ENCODE measurements at places on chromosomes 11 and 22. TPM values are rescaled to one million over a fixed set of nuclear protein-coding genes. Genes with fewer than 3 reads are reported as not detected.

DNA sequence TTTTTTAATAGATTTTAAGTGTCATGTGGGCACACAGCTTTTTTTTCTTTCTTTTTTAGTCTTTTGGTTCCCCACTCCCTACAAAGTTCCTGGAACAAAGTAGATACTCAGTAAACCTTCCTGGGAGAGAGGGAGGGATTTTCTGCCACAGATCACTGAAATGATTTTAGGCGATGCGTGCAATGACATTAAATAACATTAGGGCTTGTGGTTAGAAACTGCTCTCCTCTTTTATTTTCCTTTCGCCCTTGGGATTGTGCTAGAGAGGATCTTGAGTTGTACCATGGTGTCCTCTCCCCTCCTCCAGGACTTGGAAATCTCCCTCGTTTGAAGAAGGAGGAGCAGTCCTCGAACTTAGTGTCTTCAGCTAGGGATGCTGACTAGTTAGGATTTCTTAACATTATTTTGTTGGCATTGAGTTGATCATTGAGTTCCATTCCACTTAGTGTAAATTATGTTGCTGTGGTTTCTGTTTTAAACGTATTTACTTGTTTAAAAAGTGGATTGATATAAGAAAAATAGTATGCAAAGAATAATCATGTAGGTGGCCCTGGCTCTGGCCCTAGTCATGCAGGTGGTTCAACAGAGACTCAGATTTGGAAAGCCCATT lies 88.4 kb downstream of the TRAF6 start:
- no peak overlapping the region for H3K27ac ChIP-seq
- no peaks in the 10 kb centered on the region for H3K27me3 ChIP-seq
- no peak for DNase-seq
- no peak overlapping the region for H3K4me3 ChIP-seq
- H3K36me3 ChIP-seq = no peaks in the 10 kb centered on the region

DNA sequence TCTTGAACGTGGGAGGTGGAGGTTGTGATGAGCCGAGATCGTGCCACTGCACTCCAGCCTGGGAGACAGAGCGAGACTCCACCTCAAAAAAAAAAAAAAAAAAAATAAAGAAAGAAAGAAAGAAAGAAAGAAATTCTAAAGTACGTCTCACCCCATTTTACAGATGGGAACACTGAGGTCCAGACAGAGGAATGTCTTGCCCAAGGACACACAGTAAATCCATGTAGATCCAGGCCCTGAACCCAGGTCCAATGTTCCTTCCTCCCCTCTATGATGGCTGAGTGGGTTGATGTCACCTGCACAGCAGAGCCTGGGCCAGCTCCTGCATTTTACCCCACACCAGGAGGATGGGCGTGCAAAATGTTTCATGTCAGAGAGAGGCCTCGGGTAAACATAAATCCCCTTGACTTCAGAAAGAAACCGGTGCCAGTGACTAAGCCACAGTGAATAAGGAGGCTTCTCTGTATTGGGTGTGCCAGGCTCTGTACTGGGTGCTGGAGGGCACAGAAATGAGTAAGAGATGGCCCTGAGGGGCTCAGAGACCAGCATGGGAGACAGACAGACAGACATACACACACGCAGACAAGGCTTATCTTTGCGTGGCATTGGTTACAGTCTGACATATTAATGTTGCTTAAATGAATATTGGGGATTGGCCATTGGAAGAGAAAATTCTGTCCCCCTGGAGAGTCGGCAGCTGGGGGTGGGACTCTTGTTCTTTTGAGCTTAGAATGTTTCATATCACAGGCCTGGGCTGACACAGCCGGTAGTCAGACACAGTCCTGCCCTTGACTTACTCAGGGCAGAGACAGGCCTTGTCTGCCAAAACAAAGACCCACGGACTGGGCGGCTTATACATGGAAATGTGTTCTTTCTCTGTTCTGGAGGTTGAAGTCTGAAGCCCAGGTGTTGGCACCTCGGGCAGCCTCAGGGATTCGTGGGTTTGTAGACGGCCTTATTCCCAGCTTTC lies 105.4 kb downstream of the MIAT start:
- no peak for DNase-seq
- no peaks in the 10 kb centered on the region for H3K27me3 ChIP-seq
- no peak overlapping the region for H3K27ac ChIP-seq
- no peak overlapping the region for H3K4me3 ChIP-seq
- no peaks in the 10 kb centered on the region for H3K36me3 ChIP-seq

- H3K4me1 ChIP-seq = no peaks in the 10 kb centered on the region
- H3K27ac ChIP-seq = no peak overlapping the region
- H3K36me3 ChIP-seq = no peaks in the 10 kb centered on the region
- no peak for DNase-seq
- H3K27me3 ChIP-seq = no peaks in the 10 kb centered on the region
Observed at GRCh38 chr22:24474649-24475255, 20.4 kb upstream of the UPB1 start.

DNA sequence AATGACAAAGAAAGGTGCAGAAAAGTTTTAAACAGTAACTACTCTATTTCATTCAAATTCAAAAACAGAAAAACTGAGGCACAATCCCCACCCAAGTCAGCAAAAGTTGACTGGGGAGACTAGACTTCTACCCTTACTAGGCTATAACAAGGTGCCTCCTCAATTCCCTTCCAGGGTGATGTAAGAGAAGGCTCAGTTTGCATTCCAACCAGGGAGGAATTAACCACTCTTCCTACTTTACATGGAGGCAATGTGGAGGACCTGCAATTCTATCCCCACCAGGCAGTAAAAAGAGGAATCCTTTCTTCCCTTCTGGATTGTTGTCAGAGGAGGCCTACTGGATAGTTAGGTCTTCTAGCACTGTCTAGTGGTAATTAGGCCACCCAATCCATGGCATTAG lies 26.1 kb downstream of the TYR start:
- H3K27me3 ChIP-seq = no peaks in the 10 kb centered on the region
- H3K4me3 ChIP-seq = no peak overlapping the region
- no peak overlapping the region for H3K27ac ChIP-seq
- no peak for DNase-seq
- no peaks in the 10 kb centered on the region for H3K4me1 ChIP-seq
- no peaks in the 10 kb centered on the region for H3K36me3 ChIP-seq

- H3K27me3 ChIP-seq = no peaks in the 10 kb centered on the region
- DNase-seq = no peak
- H3K4me3 ChIP-seq = no peak overlapping the region
- H3K27ac ChIP-seq = no peak overlapping the region
Observed at GRCh38 chr11:129580278-129580677, 204.6 kb downstream of the BARX2 start.

DNA sequence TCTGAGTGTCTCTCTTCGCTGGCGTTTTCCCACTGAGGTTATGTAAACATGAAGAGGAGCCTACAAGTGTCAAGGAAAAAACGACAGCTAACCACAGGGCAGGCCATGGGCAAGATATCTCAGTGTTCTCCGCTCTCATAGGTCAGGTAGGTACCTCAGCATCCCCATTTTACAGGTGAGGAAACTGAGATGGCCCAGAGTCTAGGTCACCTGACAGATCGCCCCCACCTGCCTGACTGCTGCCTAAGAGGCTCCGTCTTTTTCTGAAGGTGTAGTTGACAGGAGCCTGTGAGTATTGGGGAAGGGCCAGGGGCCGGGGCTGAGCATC lies 847 bp upstream of the NDUFA6 start:
- H3K27me3 ChIP-seq = no peaks in the 10 kb centered on the region
- no peaks in the 10 kb centered on the region for H3K36me3 ChIP-seq
- no peaks in the 10 kb centered on the region for H3K4me1 ChIP-seq

DNA sequence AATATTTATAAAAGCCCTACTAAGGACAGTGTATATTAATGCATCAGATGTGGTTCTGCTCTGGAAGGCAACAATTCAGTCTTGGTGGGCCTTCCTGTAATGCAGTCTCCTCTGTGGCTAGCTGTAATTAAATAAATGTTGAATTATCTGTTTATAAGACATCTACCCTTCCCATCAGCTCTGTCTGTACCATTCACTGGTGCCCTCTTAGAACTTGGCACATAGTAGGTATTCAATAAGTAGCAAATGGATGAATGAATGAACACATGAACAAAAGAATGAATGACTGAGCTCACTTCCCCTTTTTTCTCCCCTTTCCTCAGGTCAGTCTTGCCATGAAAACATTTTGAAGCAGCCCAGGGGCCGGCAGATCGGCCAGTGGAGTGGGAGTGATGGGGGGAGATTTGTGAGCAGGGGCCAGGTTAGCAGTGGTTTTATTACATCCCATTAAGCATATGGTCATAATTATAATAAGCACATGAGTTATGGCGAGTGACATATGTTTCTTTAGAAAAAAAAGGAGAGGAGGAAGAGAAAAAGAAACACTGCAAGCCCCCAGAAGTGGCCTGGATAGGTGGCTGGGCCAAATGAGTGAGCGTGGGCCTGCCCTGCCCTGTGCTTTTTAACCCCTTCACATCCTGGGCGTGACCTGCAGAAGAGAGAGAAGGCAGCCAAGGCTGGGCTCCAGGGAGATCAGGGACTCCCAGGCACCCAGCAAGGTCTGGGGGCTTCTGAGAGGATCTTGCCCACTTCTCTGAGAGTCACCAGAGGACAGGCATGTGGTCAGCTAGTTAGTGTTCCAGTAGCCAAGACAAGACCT lies 48.6 kb upstream of the CD82 start:
- H3K27ac ChIP-seq = no peak overlapping the region
- no peaks in the 10 kb centered on the region for H3K4me1 ChIP-seq
- no peak overlapping the region for H3K4me3 ChIP-seq
- DNase-seq = no peak
- no peaks in the 10 kb centered on the region for H3K27me3 ChIP-seq
- H3K36me3 ChIP-seq = no peaks in the 10 kb centered on the region

The FAM227A gene
- total RNA-seq = 7.9 TPM

DNA sequence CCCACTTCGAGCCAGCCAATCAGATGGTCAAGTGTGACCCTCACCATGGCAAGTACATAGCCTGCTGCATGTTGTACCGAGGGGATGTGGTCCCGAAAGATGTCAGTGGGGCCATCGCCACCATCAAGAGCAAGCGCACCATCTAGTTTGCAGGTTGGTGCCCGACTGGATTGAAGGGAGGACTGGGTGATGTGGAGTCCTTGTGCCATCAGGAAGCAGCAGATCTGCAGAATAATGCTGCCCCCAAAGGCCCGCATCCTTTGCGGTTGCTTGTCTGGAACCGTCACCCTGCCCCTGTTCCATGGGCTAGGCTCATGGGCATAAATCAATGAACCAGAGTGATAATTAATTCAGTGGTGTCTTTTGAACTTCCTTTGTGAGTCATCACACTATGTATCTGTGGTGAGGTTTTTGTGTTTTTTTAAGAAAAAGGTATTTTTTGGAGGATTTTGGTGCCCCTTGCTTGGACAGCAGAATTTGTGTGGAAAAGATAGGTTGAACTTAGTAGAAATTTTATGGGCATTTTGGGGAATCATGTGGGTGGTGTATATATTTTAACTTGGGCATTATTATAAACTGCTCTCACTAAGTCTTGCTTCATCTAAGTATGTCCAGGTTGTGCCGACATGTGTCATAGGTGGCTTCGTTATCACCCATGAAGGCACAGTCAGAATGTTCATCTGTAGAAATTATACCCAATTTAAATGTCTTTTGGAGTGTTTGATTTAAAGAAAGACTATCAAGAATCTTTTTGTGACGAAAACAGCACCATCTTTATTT lies 22.3 kb downstream of the LRRC74B start:
- no peak overlapping the region for H3K4me3 ChIP-seq
- no peak overlapping the region for H3K27ac ChIP-seq

The CHRNA10 gene
- total RNA-seq = 0.66 TPM

DNA sequence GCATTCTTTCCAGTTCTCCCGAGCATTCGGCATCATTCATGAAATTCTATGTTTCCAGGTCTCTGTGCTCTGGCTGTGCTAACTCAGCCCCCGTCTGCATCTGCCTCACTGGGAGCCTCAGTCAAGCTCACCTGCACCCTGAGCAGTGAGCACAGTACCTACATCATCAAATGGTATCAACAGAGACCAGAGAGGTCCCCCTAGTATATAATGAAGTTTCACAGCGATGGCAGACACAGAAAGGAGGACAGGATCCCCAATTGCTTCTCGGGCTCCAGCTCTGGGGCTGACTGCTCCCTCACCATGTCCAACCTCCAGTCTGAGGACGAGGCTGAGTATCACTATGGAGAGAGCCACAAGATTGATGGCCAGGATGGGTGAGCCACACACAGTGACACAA lies 52.8 kb upstream of the IGLL5 start:
- H3K4me3 ChIP-seq = no peak overlapping the region
- H3K36me3 ChIP-seq = no peaks in the 10 kb centered on the region
- no peaks in the 10 kb centered on the region for H3K4me1 ChIP-seq

DNA sequence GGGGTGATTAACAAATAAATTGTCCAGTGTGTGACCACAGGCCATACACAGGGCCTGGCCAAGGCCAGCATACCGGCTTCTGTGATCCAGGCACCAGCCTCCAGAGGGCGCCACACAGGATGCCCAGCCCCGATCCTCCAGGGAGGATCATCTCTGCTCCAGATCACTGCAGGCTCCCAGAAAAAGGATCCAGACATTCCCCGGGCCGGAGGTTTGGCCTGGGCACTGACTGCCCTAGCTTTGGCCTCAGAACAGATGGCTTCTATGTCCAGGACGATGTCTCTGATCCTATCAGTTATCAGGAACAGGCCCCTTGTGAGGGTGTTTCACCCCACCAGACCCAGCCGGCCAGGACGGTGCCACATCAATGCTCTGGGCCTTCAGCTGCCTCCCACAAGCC lies 74.5 kb upstream of the LMO1 start:
- no peak for DNase-seq
- H3K27ac ChIP-seq = no peak overlapping the region
- H3K4me3 ChIP-seq = no peak overlapping the region
- no peaks in the 10 kb centered on the region for H3K27me3 ChIP-seq

- H3K27me3 ChIP-seq = no peaks in the 10 kb centered on the region
- H3K36me3 ChIP-seq = peaks cover 20% of the 10 kb centered on the region
- no peak for DNase-seq
- H3K4me3 ChIP-seq = no peak overlapping the region
Observed at GRCh38 chr22:41656556-41656955, 32.1 kb downstream of the SNU13 start.

The MTMR3 gene
- total RNA-seq = 67.2 TPM

The MCAM gene
- total RNA-seq = 170 TPM

GRCh38 chr11:59259047-59259446 lies 46.3 kb upstream of the MPEG1 start:
- no peak for DNase-seq
- H3K27ac ChIP-seq = no peak overlapping the region
- H3K4me1 ChIP-seq = no peaks in the 10 kb centered on the region
- no peak overlapping the region for H3K4me3 ChIP-seq
- H3K36me3 ChIP-seq = no peaks in the 10 kb centered on the region
- no peaks in the 10 kb centered on the region for H3K27me3 ChIP-seq

- H3K36me3 ChIP-seq = no peaks in the 10 kb centered on the region
- no peak overlapping the region for H3K4me3 ChIP-seq
- H3K27me3 ChIP-seq = no peaks in the 10 kb centered on the region
- no peaks in the 10 kb centered on the region for H3K4me1 ChIP-seq
- no peak overlapping the region for H3K27ac ChIP-seq
Observed at GRCh38 chr11:119629834-119630624, 99.0 kb downstream of the NECTIN1 start.

GRCh38 chr11:74008373-74009229 lies at the start of gene UCP3:
TSS of gene UCP3 (minus strand) at chr11:74009085. CDS start at chr11:74007042, 2,043 bp downstream.
- no peaks in the 10 kb centered on the region for H3K36me3 ChIP-seq
- H3K4me1 ChIP-seq = no peaks in the 10 kb centered on the region
- DNase-seq = no peak
- H3K4me3 ChIP-seq = no peak within 1 kb of the TSS

GRCh38 chr11:43895601-43896000 lies 15.0 kb downstream of the ALKBH3 start:
- no peaks in the 10 kb centered on the region for H3K36me3 ChIP-seq
- H3K27me3 ChIP-seq = no peaks in the 10 kb centered on the region
- no peak overlapping the region for H3K27ac ChIP-seq
- no peaks in the 10 kb centered on the region for H3K4me1 ChIP-seq

All from breast epithelium (tissue), 4 donors.